NCI-H1436 treated with DMSO at 0.1 percent for 48 hours (cell line): ENCODE measurements at places on chromosomes 12 and 14.

DNA sequence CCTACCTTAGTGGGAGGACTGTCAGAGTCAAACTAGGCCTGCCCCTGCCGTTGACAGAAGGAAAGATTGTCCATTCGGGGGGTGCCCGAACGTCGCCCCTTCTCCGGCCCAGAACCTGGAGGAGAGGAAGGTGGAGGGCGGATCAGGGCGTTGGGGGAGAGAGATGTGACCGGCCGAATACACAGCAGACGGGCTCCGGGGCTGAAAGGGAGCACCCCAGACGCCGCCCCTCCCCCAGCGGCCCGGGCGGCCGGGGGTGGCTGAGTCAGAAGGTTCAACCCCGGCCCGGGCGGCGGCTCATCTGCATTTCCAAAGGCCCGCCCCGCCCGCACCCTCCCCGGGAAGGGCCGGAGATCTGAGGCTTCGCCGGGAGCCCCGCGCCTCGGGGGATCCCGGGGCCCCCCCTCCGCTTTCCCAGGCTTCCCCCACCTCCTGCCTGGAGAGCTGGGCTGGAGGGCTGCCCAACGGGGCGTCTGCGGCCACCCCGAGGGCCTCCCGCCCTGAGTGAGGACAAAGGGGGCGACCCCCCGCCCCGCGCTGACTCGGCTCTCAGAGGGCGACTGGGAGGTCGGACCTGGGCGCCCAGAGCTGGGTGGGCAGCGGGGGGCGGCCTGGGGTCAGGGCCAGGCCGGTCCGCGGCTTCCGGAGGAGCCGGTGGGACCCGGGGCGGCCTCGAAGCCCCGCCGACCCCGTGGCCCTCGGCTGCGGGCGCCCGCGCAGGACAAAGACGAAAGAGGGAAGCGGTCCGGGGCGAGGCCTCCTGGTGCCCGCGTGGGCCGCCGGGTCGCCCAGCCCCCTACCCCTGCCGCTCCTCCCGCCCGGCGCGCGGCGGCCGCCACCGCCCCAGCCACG, 3.7 kb upstream of the SETD1B start:
- DNase-seq, result no peak

- no peak for DNase-seq
These were observed 77.8 kb downstream of the DDX51 start for GRCh38 chr12:132066345-132066685.

DNA sequence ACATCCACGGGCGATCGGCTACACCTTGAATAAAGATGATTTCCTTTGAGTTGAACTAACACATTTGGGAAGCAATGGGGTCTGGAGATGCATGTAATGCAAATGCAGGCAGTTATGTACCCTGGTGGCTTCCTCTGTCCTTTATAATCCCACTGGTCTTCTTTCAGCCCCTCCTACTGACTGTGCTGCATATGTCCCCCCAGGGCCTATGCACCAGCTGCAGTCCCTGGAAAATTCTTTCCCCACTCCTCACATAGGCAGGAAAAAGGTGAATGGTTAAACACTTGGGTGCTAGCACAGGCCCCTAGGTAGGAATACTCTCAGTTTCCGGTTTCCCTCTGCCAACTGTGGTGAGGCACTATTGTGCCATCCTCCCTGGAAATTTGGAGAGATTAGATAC, 294.8 kb upstream of the SOX5 start:
- DNase-seq, result no peak

GRCh38 chr14:105745433-105746123, 219.2 kb downstream of the TMEM121 start:
- DNase-seq, result no peak

DNA sequence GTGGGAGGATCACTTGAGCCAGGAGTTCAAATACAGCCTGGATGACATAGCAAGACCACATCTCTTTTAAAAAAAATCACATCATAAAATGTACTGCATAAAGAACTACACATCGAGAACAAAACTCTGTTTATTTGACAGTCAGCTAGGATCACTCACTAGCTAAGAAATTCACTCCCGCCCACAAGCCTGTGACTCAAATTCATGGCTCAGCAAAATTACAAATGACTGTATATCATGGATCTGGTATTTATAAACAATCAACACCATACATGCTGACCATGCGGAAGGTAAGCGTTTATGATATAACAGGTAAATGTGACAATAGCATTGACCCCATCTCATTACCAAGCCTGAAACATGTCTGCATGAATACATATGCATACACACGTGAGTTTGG, 206.5 kb downstream of the EFCAB11 start:
- DNase-seq, result no peak

GRCh38 chr12:123049398-123050240, 69.1 kb downstream of the ARL6IP4 start:
- DNase-seq, result no peak

DNA sequence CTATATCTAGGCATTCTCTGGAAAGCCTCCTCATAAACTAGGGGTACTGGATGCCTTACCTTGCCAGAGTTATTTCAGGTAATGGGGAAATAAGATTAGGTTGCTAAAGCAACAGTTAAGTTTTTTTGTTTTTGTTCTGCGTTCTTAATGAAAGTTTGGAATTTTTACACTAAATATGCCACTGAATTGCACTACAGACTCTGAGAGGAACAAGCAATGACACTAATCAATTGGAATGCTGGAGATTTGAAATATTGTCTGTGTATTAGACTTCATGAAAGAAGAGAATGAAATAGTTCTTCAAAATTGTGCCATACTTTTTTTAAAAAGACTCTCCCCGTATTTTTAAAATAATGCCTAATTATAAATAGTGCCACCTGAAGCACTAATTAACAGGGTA, 287.8 kb downstream of the NAV3 start:
- DNase-seq, result no peak

- DNase-seq, result no peak
These were observed 525.8 kb downstream of the FSCB start for GRCh38 chr14:43981135-43981768.

DNA sequence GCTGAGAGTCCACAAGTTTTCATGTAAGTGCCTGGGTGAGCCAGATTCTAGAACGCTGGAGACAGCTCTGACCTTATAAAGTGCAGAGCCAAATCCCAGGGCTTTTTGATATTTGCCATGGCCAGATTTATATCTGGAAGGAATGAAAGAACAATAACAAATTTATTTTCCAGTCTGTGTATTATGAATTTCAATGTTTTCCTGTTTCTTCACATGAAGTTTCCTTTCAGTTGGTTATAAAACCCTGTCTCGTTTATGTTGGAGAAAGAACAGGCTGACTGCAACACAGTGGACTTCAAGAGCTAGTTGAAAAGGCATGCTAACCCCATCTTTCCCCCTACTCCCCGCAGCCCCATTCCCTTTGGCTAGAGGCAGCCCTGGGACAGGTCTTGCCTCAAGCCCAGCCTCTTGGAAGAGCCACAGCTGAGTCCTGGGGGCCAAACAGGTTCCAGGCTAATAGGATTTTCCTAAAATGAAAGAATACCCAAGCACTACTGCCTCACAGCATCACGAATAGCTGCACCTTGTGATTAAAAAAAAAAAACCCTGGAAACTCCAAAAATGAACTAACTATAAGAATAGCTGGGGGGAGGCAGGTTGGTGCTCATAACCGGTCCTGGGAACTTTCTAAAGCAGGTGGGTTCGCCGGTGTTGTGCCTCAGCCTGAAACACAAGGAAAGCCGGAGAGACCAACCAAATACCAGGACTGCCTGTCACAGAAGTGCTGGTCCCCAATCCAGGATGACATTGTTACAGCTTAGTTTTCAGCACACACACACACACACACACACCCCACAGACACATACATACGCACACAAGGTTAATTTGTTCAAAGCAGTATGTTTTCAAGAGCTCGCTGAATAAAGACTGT, 1.5 kb downstream of the FBLN5 start:
- DNase-seq, result no peak

- DNase-seq, result no peak
These were observed 259.9 kb upstream of the DDHD1 start for GRCh38 chr14:53412819-53413675.

DNA sequence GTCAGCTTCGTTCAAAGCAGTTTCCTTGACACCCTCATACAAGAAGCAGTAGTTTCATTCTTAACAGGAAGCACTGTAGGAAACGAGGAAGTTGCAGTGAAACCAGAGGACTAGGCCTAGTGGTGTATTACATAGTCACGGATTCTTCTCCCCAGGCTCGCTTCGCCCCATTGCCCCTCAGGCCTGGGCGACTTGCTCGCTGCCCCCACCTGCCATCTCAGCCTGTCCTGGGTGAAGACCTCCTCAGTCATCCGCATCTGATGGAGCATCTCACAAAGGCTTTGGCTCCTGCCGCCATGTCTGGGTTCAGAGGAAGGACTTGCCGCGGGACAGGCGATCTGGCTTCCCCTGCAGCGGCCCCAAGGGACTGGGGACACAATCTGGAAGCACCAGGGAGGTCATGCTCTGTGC, 93.5 kb downstream of the LMNTD1 start:
- DNase-seq, result no peak

- no peak for DNase-seq
These were observed 68.7 kb downstream of the EID3 start for GRCh38 chr12:104372061-104372720.

GRCh38 chr12:44817687-44818086, 58.4 kb downstream of the NELL2 start:
- DNase-seq, result no peak

DNA sequence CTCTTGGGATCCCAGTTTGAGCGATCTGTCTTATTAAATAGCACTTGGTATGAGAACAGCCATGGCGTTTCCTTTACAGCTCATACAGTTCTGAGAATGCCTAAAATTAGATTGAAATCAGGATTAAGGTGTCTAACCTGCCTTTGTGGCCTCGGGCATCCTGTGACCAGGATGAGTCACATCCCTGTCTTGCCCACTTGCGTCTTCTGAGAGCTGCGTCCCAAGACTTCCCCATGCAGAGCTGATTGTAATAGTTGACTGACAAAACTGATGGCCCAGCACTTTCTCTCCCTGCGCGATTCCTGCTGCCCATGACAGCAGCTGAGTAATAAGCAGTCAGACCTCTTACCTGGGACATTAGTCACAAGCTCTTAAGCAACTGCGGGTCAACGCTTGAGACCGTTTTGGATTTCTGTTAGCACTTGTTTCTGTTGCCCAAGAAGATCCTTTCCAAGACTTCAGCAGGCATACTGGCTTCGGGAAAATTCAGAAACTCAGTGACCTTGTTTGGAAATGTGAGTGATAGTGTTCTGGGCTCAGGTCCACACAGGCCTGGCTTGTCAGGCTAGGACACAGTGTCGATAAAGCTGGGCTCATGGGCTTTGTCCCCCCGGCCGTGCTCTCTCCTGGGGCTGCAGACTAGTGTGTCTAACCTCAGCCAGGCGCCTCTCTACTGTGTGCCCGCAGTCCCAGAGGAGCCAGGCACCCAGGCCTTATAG, 169.9 kb upstream of the HIF1A start:
- DNase-seq, result no peak

DNA sequence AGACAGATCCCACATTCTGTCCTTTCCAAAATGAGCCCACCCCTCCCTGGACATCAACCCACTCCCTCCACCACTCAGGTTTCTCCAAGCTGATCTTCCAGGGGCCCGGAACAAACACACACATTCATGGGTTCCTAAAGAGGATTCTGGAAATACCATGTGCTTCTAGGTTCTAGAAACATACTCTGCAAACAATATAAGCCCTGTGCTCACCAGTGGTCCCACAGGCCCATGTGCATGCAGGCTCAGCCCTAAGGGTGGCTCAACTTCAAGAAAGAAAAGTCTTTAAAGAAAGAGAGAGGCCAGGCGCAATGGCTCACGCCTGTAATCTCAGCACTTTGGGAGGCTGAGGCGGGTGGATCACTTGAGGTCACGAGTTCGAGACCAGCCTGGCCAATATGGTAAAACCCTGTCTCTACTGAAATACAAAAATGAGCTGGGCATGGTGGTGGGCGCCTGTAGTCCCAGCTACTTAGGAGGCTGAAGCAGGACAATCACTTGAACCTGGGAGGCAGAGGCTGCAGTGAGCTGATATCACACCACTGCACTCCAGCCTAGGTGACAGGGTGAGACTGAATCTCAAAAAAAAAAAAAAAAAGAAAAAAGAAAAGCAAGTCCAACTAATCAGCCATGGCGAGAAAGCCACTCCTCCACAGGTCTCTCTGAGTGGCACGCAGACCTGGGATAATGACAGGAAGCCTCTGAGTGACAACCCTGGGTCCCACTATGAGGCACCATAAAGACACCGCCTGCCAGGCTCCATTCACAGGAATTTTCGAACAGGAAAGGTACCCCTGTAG, 59.5 kb upstream of the PNMA1 start:
- no peak for DNase-seq

- no peak for DNase-seq
These were observed 162.3 kb downstream of the DAD1 start for GRCh38 chr14:22426711-22427110.

- no peak for DNase-seq
These were observed 14.8 kb downstream of the MMP14 start for GRCh38 chr14:22850944-22851764.

DNA sequence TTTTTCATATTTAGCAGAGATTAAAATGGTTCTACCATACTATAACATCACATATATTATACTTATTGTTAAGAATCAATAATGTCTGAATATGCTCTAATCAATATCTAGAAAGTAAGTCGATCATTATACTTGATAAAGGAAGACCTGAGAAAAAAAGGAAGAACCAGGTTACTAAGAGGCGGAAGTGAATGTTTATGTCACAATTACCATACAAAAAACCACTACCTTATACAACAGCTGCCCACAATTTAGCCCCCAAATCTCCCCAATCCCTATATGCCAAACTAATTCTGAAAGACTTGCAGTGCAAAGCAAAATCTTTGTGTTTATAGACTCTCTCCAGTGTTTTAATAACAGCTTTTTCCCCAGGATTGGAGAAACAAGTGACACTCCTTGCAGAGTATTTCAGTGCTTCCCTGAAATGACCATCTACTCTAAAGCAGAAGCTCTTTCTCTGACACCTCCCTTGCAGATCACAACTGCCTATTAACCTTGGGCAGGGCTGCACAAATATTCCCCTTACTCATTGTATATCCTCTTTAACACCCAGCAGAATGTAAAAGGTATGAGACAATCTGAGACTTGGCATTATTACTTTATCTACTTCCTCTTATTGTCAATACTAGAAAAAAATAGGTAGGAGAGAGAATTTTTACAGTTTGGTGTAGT, 12.7 kb upstream of the SLC2A3 start:
- DNase-seq, result no peak

GRCh38 chr12:103560604-103561101, 26.4 kb upstream of the STAB2 start:
- no peak for DNase-seq

GRCh38 chr12:27187697-27188096, 56.4 kb upstream of the STK38L start:
- no peak for DNase-seq

- no peak for DNase-seq
These were observed 4.4 kb upstream of the C1RL start for GRCh38 chr12:7113389-7113871.

DNA sequence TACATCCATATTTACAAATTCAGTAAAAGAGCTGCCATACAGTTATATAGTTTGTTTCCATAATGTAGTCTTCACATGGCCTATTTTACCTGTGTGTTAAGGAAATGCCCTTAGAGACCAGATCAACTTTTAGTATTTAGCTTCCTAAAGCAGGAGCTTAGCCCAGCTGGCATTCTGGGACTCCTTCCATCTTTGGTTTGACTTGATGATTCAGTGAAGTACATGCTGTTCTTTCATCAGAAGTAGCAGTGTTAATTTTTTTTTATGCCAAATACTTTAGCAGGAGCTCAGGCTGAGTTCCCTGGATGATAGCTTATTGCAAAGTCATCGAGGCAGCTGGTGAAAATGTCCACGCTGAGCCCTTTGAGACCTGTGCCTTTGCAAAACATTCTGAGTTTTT, 101.0 kb downstream of the FOXG1 start:
- DNase-seq, result no peak

GRCh38 chr14:75609606-75610475, 31.4 kb downstream of the FLVCR2 start:
- no peak for DNase-seq
